Colonic mucosa (tissue), 4 donors: ENCODE measurements at places on chromosomes 7 and 10. TPM values are rescaled to one million over a fixed set of nuclear protein-coding genes. Genes with fewer than 3 reads are reported as not detected.

DNA sequence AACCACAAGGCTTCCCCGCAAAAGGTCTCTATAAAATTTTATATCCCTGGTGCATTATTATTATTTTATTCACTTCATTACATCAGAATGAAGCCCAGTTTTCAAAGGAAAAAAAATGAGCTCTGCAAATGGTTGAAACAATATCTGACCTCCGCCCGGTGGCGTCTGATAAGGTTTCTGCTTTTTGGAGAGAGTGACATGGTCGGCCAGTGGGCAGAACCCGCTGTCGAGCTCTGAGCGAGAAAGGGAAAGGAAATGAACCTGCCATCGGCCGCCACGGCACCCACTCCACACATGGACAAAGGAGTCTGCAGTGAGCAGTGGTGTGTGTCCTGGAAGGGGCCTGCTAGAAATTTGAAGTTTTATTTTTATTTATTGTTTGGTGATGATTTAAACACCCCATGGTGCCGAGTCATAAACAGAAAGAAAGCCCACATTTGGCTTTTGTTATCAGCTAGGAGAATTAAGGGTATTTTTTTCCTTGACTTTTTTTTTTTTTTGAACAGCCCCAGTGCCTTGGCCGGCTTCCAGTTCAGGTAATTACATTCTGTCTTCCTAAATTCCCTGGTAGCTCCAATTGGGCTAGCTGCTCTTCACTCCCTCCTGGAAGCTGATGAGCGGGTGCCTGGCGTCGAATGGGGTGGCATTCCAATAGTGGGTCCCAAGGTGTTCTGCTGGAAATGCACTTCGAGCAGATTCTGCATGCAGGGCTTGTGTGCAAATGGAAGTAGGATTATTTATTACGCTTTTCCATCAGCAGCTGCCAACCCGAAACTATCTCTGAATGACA lies 149.4 kb upstream of the MKI67 start:
- no peak for DNase-seq

- no peak for DNase-seq
Measured at GRCh38 chr7:100532165-100533022, 6.6 kb upstream of the AGFG2 start.

GRCh38 chr10:53930648-53931047 lies 870.4 kb downstream of the PCDH15 start:
- no peak for DNase-seq

GRCh38 chr7:39507866-39508551 lies 58.2 kb upstream of the YAE1 start:
- DNase-seq: no peak

The PLEKHS1 gene
- 13.3 TPM for total RNA-seq

DNA sequence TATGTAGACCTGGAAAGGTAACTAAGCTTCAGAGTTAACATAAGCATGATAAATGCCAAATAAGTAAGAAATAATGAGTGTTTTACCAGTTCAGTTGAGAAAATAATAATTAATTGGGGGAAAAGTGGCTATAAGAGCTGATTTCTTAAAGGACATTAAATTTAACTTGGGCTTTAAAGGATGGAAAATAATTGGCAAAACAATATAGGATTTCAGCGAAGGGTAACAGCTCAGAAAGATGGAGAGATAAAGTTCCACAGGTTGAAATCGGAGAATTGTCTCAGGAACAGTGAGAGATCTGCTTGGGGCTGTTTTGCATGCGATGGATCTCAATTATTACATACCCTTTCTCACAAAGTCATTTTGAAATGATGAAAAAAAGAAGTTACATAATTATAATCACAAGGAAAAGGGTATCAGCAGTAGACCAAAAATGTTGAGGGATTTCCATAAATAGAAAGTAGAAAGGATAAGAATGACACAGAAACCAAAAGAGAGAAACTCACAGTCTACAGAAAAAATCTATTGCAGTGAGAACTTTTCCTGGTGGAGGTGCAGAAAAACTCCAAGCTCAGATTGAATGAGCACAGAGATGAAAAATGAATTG lies 40.1 kb upstream of the ITGB8 start:
- DNase-seq: no peak

DNA sequence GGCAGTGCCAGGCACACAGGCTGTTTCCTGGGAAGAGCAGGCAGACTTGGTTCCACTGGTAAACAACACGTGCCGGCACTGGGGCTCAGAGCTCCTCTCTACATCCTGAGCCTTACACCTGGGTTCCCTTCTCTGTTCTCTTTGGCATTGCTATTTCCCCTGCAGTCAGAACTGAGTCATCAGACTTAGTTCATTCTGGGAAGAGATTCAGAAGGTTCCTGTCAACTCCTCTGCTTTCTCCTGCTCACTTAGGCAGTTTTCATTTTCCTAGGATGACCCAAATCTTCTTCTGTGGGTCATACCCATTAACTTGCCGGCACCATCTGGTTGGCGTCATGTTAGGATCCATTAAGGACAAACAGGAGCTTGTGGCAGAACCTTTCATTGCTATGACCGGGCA lies 33.4 kb upstream of the LRRC18 start:
- DNase-seq: no peak

The CADPS2 gene
- total RNA-seq: 15.2 TPM

DNA sequence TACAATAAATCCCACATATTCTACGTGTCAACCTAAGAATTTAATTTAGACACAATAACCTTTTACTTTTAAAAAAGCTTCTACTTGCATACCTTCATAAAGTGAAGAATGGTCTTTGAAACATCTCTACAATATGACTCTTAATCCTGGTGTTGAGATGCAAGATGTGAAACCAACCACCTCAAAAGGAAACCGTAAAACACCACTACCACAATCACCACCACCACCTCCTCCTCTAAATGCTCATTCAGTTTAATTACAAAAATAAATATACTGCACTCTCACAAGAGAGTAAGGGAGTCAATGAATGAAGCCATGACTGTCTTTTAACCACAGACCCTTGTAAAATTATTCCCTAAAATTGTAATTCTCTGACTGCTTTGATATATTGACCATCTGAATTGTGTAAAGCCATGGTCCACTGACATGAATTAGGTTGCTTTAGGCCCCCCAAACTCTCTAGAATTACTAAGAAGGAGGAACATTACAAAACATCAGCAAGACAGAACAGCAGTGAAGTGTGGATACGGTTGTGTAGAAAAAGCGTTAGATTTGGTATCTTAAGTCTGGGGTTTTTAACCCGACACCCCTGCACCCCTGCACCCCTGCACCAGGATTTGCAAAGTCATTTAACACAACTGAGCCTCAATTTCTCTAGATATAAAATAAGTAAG lies 171.4 kb downstream of the SFMBT2 start:
- no peak for DNase-seq

DNA sequence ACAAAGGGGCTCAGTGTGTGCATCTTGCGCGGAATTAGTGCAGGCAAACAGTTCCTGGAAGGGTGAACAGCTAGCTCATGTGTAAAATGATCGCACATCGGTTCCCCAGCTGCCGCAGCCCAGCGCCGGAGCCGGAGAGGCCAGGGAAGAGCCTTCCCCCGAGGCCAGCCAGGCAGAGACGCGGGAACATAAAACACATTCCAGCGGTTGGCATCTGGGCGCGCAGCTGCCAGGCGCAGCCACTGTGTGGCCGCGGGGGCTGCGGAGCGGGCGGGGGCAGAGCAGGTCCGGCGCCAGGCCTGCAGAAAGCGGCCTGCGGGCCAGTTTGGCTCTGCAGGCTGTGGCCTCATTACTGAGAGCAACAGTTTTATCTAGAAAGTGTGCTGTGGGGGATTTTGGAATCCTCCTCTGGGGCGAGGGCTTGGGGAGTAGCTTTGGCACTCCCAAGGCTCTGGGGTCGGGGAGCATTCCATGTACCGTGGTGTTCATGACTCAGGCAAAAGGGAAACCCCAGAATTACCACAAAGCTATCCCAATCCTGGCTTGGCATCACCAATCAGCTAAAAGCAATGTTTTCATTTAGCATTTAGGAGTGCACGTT lies 74.3 kb downstream of the SAMD9 start:
- DNase-seq: no peak
